ENCODE measurements at places on chromosomes 3 and 15.

DNA sequence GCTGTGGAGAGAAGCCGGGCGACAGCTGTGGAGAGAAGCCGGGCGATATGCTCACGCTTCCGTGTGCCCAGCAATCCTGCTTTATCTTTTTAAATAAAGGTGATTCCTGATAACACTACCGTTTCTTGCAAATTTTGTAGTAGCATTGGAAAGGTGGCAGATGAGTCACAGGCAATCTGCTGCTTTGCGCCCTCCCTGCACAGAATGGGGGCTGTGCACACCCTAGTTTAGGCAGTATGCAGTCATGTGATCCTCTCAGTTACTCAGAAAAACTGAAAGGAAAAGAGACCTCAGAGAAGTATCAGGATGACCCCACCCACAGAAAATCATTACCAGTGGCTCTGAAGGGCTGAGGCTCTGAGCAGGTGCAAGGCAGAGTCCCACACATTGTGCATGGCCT lies 24.9 kb upstream of the TMCC1 start:
- DNase-seq, result no peak

GRCh38 chr15:92166751-92167405 lies 226.8 kb upstream of the ST8SIA2 start:
- DNase-seq, result no peak

DNA sequence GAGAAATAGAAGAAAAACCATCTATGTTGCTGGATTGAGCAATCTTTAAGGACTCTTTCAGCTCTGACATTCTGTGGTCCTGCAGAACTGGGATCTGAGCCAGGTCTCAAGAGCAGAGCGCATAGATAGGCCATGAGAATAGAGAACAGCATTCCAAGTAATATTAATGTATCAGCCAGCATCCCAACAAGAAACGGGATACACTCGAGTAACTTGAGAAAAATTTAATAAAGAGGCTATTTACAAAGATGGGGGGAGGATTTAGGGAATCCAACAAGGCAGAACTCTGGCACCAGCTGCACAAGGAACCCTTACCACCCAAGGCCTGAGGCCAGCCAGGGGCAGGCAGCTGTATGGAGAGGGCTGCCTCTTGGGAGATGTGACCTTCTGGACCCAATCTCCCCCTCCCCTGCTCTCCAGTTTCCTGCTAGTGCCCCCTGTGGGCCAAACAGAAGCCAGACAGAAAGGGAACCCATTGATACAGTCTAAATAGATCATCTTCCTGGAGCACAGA lies 8.2 kb downstream of the TMOD2 start:
- DNase-seq, result no peak

DNA sequence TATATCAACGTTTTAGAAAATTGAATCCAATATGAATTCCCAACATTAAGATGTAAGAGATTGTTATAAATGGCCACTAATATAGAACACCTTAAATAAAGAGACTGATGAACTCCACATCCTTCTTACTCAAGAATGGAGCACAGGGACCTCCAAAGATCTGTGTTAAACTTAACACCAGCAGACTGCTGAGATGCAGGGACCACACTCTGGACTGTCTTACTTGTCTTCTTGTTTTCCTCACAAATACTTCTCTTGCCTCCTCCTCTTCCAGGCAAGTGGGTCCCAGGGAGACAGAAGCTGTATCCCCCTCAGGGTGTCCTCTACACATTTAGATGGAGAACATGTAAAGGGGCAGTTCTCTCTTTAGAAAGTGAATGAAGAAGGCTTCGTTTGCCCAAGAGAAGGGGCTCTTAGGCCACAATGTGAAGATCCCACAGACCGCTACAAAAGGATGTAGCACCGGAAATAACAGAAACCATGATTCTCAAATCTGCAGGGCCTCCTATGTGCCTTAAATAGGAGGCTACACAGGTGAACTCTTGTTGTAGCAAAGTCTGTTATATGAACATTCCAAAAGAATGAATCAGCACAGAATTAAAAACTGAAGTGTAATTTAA lies 52.2 kb downstream of the SATB1 start:
- no peak for DNase-seq

GRCh38 chr3:69445024-69445423 lies 59.1 kb upstream of the FRMD4B start:
- DNase-seq, result no peak

- no peak for DNase-seq
Observed at GRCh38 chr15:44101286-44101685, 93.8 kb downstream of the FRMD5 start.

DNA sequence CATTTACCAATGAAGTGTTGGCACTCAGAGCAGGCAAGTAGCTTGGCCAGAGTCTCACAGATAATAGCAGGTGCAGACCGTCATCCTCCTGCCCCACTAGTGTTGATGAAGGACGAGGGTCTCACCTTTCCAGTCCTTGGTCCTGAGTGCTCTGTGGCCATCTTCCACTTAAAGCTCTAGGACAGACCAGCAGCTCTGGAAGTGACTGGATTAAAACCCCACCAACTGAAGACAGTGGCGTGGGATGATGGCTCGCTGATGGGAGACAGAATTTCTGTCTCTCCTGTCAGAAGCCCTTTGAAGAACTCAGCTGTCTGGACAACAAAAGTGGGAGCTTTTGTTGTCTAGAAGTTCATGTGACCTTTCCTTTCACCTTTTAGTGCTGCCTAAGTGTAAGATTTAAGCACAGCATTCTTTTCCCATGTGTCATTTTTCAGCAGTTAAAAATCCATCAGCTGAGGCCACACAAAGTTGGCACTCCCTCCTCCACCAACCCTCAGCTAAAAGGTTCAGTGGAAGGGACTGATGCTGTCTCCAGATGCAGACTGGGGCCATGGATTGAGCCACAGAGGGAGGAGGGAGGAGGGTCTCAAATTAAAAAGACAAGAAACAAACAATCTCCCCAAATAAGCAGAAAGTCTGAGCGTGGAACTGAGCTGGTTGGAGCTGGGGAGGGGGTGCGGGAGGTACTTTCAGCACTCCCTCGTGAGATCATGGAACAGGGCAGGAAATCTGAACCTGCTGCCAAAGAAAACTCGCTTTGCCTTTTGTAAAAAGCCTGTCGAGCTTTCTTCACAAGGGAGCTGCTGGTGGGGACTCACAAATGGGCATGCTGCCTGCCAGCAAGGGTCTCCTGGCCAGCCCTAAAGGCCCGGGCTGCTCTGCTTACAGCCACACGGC lies 148.5 kb upstream of the CTDSPL start:
- DNase-seq, result no peak

DNA sequence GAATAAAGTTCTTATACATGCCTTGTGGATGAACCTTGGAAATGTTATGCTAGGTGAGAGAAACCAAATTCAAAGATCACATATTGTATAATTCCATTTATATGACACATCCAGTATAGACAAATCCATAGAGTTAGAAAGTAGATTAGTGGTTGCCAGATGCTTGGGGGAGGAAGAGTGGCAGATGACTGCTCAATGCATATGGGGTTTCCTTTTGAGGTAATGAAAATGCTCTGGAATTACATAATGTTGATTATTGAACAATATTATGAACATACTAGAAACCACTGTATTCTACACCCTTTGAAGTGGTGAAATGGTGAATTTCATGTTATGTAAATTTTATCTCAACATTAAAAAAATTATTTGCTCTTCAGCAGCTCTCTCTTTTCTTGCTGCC lies 100.8 kb downstream of the DHX36 start:
- DNase-seq, result no peak

DNA sequence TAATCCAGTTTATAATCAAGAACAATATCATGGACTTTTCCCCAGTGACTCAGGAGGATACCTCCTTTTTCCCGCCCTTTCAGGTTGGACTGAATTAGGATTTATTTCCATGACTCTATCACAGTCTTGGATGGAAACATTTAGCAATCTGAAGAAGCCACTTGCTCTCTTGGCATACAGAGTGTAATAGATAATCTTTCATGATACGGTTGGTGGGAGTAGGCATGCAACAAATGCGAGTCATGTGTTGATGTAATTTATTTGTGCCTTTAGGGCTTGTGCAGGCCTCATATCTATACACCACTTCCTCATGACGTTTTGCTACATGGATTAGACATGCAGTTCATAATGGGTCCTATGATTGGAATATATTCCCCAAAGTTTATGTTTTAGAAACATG lies 54.2 kb upstream of the MCTP2 start:
- no peak for DNase-seq

- DNase-seq, result no peak
Observed at GRCh38 chr3:131009698-131010097, 16.9 kb downstream of the ASTE1 start.

DNA sequence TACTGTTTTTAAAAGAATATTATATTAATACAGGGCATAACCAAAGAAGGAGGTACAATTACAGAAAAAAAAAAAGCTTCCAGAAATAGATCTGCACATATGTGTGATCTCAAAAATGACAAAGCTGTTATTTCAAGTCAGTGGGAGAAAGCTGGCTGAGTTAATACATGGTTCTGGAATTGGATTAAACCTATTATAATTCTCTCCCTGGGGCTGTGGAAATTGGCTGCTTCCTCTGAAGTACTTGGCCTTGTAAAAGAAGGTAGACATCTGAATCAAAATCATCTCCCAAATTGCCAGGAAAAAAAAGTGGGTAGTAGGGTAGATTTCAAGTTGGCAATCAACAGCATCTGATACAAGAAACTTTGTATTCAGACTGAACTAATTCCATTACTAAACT lies 723.9 kb upstream of the ALCAM start:
- DNase-seq, result no peak

GRCh38 chr15:41407341-41407740 lies 5.0 kb upstream of the NDUFAF1 start:
- DNase-seq, result no peak

DNA sequence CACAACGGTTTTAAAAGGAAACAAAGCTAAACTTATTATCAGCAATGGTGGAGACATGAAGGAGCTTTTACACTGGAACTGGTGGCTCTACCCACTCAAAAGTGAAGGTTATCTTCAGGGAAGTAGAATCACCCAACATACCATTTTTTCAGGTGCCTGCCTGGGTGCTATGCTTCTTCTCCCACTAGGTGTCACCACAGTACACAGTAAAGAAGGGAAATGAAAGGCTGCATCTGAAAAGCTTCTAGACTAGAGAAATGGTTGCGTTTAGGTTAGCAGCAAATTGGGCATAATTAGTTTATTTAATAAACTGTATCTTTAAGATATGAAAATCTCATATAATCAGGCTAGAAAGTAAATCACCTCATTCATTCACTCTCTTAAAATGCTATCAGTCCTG lies 47.0 kb upstream of the SELENOK start:
- peak; percentile 22 for DNase-seq

DNA sequence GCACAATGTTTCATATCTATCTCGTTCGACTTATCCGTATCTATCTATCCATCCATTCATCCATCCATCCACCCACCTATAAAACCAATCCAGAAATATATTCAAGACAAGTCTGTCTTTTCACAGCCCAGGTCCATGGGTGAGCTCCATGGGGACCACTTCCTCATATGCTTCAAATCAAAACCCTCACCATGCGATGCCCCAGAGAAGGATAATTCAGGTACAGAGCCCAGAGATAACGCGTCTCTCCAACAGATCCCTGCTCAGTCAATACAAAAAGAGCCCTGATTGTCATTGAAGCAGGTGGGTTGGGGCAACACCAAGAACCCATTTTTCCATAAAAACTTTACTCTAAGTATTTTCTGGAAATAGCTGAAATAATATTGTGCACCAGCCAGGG lies 47.2 kb downstream of the PCSK6 start:
- no peak for DNase-seq

GRCh38 chr15:29840926-29841325 lies 18.7 kb upstream of the TJP1 start:
- DNase-seq, result no peak

- DNase-seq, result no peak
Observed at GRCh38 chr3:16137977-16138376, 36.5 kb upstream of the GALNT15 start.

GRCh38 chr3:54262541-54262940 lies 140.2 kb downstream of the CACNA2D3 start:
- DNase-seq, result peak; percentile 1

DNA sequence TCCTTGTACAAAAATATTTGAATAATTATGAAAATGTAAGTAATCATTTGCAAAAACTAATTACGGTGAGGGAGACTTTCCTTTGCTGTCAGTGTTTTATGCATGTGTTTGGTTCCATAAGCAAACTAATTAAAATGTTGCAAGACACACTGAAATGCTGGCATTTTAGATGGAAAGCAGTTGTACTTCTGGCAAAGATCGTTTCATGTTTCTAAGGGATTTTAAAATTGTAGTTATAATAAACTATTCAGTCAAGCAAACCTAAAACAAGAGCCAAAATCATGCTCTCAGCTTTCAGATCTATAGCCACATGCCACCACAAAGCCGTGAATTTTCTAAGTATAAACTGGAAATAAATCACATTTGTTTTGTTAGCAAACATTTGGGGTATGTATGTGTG lies 240.1 kb upstream of the ZNF385D start:
- no peak for DNase-seq

GRCh38 chr3:160393346-160394008 lies 5.5 kb downstream of the IFT80 start:
- DNase-seq, result no peak

- DNase-seq, result no peak
Observed at GRCh38 chr3:152909180-152909883, 74.4 kb downstream of the P2RY1 start.

DNA sequence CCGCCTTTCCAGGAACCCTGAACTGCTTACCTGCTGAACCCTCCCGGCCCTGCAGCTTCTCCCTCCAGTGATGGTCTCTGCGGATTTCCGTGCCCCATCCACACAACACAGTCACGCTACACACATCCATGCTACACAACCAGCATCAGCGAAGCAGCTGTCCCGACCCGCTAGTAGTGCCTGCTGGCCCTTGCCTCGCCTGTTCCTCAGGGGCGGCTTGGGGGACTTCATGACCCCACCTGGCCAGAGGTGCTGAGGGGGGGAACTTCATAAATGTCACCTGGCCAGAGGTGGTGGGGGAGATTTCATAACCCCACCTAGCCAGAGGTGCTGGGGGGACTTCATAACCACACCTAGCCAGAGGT lies 530 bp upstream of the TUBGCP5 start:
- no peak for DNase-seq

DNA sequence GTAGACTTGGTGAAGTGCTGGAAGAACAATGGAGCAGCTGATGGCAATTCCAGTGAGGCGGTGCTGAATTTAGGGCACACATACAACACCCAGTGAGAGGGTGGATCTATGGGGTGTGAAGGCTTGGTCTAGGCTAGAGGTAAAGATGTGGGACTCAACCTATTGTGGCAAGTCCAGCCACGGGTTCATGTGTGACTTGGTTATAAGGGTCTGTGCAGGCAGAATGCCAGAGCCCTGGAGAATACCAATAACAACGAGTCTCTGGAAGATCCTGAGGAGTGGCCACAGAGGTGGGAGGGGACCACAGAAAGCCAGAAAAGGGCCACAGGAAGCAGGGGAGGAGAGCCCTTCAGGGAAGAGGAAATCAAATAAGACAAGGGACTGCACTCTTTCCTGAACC lies 55.0 kb downstream of the VGLL4 start:
- no peak for DNase-seq

GRCh38 chr3:4752201-4753072 lies 226.8 kb upstream of the BHLHE40 start:
- no peak for DNase-seq

Data from CD4-positive, alpha-beta T cell treated with Interleukin-4 for 1 hour (primary cell).